ENCODE measurements at places on chromosomes 6 and 20.

GRCh38 chr6:33929575-33930288 is 125.9 kb upstream of the MLN start:
- no peak for DNase-seq

- DNase-seq, result no peak
These were observed 106.4 kb upstream of the TAB2 start for GRCh38 chr6:149211046-149211571.

- no peak for DNase-seq
These were observed 171.1 kb downstream of the FOXA2 start for GRCh38 chr20:22412977-22413868.

DNA sequence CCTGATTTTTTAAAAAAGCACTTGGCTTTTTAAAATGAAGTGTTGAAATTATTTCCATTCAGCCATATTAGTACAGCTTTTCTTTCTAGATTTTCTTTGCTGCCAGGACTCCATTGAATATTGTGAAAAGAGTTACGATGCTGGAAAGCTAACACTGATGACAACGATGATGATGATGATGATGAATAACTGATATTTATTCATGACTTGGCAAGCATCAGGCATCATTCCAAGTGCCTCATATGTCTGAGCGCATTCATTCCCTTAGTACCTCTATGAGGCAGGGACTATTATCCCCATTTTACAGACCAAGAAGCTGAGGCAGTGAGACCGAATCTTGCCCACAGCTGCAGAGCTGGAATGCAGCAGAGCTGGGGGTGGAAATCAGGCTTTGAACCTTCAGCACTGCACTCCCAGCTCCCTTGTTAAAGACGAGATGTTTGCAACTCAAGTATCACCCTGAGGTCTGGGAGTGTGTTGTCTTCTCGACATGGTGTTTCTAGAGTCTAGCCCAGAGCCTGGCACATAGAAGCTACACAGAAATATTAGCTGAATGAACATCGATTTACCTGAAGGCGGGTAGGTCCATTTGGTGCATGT is 85.5 kb upstream of the FRMD1 start:
- DNase-seq, result no peak

GRCh38 chr6:51778666-51779065 is 308.7 kb downstream of the PKHD1 start:
- DNase-seq, result no peak

DNA sequence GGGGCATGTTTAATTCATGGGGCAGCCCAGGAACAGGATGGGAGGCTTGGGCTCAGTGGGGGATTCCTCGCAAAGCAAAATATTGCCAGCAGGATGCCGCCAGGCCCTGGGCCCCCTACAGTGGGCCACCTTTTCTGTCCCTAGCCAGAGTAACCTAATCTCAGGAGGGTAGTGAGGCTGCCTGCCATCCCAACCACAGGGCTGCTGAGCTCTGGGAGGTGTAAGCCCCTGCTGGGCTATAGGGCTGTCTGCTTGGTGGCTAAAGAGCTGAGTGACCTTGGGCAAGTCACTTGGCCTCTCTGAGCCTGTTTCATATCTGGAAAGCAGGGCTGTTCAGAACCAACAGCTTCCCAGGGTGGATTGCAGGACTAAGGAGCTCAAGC is 35.7 kb upstream of the CDH22 start:
- DNase-seq, result no peak

- no peak for DNase-seq
These were observed 200.9 kb downstream of the DLL1 start for GRCh38 chr6:170089963-170090362.

DNA sequence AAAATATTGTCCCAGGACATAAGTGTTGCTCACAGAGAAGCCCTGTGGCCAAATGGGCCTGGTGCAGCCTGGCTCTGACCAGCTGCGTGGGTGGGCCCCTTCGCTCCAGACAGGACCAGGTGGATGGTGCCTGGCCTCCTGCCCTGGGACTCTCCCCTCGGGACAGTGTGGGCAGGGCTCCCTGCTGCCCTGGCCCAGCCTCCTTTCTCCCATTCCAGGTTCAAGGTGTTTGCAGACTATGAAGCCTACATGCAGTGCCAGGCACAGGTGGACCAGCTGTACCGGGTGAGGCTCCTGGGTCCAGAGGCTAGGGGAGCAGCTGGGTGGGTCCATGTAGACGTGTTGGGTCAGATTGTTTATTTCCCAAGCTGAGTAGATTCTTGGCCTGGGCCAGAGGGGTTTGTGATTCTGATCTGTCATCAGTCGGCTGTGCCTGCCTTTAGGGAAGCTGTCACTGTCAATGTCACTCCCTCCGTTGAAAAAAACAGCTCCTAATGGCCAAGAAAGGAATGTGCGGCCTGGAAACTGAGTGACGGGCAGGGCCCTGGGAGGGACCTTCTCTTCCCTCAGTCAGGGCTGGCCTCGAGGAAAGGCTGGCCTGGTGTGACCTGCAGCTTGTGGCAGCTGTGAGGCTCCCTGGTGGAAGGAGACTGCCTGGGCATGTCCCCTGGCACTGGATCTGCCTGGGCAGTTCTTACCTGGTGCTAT is 47.7 kb downstream of the PYGB start:
- no peak for DNase-seq

DNA sequence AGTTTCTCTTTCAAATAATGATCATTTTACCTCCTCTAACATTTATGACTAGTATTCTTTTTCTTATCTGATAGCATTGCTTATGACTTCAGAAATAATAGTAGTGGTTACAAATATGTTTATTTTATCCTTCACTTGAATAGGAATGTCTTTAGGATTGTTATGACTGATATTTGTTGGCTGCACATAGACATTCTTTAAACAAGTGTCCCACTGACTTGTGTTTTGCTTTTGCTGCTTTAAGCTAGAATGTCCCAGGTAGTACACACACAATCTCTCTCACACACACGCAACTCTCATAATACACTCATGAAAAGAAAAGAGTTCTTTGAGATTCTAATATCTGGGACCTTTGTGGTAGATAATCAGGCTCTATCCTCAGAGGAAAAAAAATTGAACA is 21.6 kb downstream of the KIAA1586 start:
- DNase-seq, result no peak

- DNase-seq, result no peak
These were observed 36.9 kb upstream of the ID1 start for GRCh38 chr20:31568041-31568731.

DNA sequence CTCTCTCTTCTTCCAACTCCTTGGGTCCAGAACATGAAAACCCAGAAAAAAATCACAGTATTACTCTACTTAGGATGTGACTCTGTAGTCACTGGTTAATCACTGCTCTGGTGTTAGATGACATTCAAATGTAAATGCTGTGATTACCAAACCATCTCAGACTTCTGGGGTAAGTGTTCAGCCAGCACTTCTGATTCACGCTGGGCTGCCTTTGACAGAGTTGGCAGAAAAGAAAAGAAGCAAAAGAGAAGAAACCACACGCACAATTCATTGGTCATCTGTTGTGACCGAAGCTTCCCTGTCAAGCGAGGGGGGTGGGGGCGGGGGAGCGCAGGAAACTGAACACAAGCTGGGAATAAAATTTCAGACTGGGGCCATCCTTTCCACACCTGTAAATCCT is 82.7 kb downstream of the PSMG4 start:
- no peak for DNase-seq

DNA sequence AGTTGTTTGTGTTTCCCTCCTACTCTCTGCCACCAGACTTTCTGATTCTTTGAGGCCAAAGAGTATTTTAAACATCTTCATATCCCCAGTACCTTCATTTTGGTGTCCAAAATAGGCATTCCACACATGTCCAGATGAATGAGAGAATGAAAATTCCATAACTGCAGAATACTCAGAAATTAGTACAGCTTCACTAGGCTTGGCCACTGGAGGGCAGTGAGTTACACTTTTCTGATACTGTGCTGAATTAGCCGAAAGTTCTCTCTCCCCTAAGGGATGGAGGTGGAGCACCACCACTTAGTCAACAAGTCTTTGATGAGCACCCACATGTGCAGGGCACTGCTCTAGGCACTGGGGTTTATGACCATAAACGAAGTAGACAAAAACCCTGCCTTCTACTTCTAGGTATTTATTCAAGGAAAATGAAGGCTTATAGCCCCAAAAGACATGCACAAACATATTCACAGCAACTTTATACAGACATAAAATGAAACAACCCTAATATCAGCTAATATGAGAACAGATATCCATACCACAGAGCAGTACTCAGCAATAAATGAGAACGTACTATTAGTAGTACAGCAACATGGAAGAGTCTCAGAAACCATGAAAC is 46.1 kb upstream of the TMEM217 start:
- no peak for DNase-seq

GRCh38 chr6:125304970-125305660 is 3.3 kb upstream of the HDDC2 start:
- no peak for DNase-seq

- no peak for DNase-seq
These were observed 100.5 kb upstream of the SLC2A12 start for GRCh38 chr6:134152767-134153485.

DNA sequence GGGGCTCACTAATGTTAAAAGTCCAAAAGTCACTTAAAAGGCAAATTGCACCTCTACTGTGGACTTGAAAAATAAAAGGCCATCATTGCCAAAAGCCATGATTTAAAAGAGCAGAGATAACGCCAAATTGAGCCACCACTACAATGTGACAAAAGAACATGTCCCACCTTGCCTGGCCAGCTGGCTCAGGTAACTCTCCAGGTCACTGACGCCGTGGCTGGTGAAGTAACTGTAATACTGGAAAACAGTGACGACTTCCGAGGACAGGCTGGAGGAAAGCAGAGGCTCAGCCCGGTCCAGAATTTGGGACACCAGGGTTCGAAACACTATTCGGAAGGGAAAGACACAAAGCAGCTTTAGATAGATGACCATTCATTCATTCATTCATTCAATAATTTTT is 29.3 kb upstream of the ARMH2 start:
- DNase-seq, result no peak

DNA sequence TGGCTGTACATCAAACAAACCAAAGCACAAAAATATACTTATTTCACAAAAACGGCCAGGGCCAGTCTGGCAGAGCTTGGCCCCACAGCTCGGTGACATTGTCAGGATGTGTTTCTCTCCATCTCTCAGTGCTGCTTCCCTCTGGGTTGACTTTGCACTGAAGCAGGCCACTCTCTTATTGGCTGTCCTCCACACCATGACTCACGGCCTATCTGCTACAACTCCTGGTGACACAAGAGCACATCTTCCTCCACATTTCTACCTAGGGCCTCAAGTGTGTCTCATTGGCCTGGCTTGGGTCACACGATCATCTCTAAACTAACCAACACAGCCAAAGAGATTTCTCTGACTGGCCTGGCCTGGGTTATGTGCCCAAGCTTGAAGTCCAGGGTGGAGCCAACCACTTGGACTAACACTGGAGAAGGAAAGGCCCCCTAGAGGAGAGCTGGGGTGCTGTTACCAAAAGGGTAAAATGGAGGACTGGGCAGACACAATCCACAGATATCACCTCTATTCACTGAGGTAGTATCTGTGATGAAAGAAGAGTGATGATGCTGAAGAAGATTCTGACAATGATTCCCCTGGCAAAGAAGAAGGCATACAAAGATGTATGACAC is 159.8 kb upstream of the TSHZ2 start:
- DNase-seq, result no peak

DNA sequence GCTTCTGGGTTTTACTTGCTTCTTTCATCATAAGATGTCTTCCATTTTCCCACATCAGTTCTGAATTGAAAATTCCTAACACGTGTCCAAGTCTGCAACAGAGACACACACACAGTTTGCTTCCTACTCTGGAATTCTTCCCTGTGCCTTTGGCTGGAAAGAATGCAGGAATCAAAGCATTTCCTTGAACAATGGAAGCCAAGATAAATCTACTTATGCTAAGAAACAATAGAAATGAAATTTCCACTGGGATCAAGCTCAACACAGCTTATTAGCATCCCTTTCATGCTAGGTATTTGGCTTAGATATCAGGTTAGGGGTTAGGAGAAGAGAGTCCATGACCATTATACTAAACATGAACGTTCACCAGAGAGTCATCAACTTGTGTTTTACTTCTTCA is 101.1 kb upstream of the SCAF8 start:
- DNase-seq, result no peak

DNA sequence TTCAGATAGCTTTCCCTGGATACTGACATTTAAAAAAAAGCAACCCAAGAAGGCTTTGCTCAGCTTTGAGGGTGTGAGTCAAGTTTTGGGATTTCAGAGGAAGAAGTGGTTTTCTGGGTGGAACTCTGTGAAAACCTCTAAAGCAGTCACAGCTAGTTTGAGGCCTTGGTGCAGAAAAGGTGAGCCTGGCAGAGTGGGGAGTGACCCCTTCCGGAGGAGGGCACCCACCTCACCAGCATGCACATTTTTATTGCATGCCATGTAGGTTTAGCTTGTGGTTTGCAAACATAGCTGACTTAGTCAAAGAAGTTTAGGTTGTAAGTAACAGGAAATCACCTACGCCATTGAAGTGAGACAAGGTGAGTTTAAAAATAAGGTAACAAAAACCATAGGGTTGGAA is 146.8 kb upstream of the PMEPA1 start:
- DNase-seq, result no peak

GRCh38 chr20:3218307-3218988 is 9.2 kb downstream of the ITPA start:
- peak; percentile 70 for DNase-seq

GRCh38 chr6:16316741-16317251 is 78.4 kb downstream of the GMPR start:
- DNase-seq, result no peak

GRCh38 chr6:17352302-17352701 is 41.1 kb upstream of the CAP2 start:
- DNase-seq, result no peak

DNA sequence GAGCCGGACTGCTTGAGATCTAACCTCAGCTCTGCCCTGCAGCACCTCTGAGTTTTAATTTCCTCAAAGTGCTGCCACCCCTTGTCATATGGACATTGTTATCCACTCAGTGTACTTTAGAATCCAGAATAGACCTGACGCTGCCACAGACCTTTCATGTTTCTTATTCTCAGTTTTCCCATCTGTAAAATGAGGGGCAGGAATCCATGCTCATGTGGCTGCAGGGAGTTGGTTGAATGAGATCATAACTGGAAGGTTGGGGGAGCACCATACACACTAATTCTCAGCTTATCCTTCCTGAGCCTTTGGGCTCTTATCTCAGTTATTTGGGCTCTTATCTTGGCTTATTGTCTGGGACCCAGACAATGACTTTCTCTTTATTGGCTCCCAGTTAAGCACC is 2.3 kb downstream of the PABPC1L start:
- no peak for DNase-seq

- DNase-seq, result no peak
These were observed 4.9 kb downstream of the VSTM2L start for GRCh38 chr20:37907677-37908401.

- no peak for DNase-seq
These were observed 36.2 kb downstream of the SUN5 start for GRCh38 chr20:32967961-32968457.

DNA sequence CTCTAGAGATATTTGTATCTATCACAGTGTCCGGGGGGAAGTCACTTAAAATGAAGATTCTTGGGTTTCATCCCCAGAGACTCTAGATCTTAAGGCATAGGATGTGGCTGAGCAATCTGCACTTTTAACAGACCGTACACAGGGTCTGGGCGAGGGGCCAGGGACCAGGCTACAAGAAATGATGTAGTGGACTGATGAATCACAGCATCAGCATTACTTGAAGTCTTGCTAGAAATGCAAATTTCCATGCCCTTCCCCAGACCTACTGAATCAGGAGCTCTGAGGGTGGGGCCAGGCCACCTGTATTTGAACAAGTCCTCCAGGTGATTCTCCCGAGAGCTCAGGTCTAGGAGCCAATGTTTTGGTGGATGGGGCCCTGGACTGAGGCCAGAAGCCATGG is 168.4 kb downstream of the DOK5 start:
- no peak for DNase-seq

GRCh38 chr6:168301648-168302398 is 17.8 kb downstream of the DACT2 start:
- no peak for DNase-seq
